ENCODE measurements at places on chromosomes 6 and 20. TPM values are rescaled to one million over a fixed set of nuclear protein-coding genes. Genes with fewer than 3 reads are reported as not detected.
A peak's percentile ranks its signal among the peaks of the same experiment; 100 is the strongest.

DNA sequence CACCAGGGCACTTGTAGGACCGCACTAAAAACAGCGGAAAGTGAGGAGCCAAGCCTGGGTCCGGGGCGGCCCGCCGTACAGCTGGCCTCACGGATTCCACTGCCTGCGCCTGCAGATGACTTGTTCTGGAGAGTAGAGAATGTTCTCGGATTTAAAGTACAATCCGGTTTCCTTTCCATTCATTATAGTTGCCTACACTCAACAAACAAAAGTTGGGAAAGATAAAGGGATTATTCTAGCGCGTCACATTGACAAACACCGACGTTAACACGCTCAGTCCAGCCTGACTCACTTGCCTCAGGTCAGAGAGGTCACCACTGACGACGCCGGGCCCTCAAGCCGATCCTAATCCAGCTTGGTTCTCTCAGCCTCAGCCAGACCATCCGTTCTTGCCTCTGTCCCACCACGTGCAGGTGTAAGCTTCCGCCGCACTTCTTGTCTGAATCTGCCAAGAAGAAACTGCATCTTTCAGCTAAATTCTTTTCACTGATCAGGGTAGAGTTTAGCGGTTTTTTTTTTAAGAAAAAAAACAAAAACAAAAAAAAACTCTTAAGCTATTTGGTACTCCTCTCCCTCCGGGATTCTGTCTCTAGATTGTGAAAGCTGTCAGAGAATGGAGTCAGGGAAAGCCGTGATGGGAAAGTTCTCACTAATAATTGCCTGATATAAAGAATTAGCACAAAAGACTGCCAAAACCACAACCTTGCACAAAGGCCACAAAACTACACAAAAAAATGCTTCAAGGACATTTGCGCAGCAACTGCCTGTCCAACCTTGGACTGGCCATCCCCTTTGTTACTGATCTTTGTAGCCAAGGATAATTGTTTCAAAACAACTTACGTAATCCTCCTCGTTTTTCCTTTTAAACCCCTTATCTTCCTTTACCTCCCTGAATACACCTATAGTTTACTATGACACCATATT is 1.1 kb upstream of the PHF10 start:
- no peaks in the 10 kb centered on the region for H3K27me3 ChIP-seq
- H3K4me1 ChIP-seq: peaks cover 2% of the 10 kb centered on the region
- peak overlapping the region; percentile 87 for H3K27ac ChIP-seq
- H3K4me3 ChIP-seq: peak overlapping the region; percentile 58

DNA sequence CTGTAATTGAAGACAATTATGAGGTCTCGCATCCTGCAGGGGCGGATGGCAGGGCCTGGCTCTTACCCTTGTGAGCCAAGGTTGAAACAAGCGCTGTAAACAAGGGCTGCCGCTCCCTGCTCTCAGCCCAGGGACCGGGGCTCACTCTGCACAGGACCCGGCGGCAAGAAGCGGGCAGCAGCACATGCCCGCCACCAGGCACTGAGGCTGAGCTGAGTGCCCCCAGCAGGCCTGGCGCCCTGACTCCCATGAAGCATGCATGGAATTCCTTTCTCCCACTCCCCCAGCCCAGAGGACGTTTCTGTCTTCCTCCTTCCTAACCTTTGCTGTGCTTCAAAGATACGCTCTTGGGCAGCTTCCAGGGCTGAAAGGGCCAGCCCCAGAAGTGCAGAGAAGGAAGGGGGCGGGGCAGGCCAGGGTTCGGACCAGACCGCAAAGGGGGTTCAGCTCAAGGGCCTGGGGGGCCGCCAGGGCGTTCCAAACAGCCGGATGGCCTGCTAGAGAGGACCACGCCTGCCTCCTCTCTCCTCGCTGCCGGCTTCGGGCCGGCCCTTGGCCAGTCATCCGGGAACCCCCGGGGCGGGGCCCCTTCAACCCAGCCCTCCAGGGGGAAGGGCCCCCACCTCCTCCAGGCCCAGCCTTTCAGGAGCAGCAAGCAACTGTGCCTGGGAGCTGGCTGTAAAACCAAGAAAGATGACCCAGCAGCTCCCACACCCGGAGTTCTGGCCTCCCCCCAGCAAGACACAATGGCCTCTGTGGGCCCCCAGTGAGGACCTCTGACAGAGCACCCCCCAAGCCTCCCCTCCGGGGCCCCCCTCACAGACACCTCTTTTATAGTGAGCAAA is 109.9 kb downstream of the NOL4L start:
- peak; percentile 97 for DNase-seq
- H3K4me1 ChIP-seq: peaks cover 24% of the 10 kb centered on the region
- peaks cover 2% of the 10 kb centered on the region for H3K36me3 ChIP-seq
- peak overlapping the region; percentile 62 for H3K4me3 ChIP-seq
- peak overlapping the region; percentile 68 for H3K27ac ChIP-seq
- H3K27me3 ChIP-seq: no peaks in the 10 kb centered on the region

GRCh38 chr20:50347284-50348063 is 156.8 kb downstream of the CEBPB start:
- no peak for DNase-seq
- H3K4me3 ChIP-seq: no peak overlapping the region
- H3K4me1 ChIP-seq: peaks cover 14% of the 10 kb centered on the region
- no peaks in the 10 kb centered on the region for H3K27me3 ChIP-seq
- H3K36me3 ChIP-seq: no peaks in the 10 kb centered on the region

GRCh38 chr6:110486756-110487155 is 10.3 kb upstream of the SLC22A16 start:
- no peaks in the 10 kb centered on the region for H3K4me1 ChIP-seq
- H3K27me3 ChIP-seq: no peaks in the 10 kb centered on the region
- DNase-seq: no peak
- H3K4me3 ChIP-seq: no peak overlapping the region
- no peaks in the 10 kb centered on the region for H3K36me3 ChIP-seq

DNA sequence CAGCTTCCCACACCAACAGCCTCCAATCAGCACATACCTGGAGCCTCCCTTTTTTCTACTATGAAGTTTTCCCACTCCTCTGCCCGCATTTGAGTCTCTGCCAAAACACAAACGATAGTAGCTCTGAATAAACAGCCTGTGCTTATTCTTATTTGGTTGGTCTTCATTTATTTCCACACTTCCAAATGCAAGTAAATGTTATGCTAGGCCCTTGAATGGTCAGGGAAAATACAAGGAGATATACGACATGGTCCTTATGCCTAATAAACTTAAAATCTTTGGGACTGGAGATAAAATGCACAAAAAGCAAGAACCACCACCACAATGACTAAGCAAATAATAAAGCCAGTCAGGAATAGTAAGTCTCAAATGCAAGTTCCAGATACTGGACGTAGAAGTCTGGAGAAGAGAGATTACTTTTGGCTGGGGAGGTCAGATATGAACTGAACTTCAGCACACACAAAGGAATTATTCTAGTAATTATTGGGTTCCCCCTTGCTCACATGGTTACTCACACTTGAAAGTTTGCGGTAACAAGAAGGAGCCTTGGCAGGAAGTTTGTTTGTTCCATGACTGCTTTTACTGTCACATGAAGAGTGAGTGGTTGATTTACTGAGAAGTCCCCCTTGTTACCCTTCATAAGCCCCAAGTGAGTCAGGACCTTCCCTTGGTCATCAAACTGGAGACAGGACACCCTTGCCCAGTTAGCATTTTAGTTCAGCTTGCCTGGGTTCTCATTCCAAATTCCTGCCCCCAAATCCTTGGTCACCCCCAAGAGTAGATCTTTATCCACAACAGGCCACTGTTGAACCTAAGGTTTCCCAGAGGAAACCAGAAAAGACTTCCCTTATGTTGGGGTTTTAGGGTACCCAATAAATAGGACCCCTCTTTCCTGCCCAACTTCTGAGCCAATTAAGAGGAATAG is 511.2 kb upstream of the JARID2 start:
- H3K36me3 ChIP-seq: no peaks in the 10 kb centered on the region
- peaks cover 12% of the 10 kb centered on the region for H3K4me1 ChIP-seq
- no peak overlapping the region for H3K4me3 ChIP-seq
- no peaks in the 10 kb centered on the region for H3K27me3 ChIP-seq

DNA sequence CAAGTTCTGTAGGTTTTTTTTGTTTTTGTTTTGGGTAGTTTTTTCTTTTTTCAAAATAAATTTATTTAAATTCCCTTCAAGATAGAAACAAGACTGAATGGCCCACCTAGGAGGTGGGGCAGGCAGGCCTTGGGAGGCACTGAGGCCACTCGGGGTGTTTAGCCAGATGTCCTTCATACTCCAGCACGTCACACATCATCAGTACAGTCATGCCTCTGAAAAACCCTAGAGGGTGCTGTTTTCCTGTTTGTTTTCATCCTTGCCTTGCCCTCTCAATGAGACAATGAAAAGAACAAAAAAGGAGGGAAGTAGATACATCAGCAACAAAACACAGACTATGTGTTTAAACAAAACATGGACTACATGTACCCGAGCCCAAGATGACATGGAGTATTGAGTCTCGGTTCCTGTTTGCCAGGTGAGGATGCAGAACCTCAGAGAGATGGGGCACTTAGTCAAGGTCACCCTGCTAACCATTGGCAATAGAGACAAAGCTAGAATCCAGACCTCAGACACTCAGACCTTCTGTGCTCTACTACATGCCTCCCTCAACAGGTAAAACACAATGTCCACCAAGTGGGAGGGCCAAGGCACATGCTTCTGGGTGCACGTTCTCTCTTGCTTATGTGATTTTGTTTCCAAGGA is 26.8 kb upstream of the CLIC5 start:
- DNase-seq: peak; percentile 54
- peaks cover 4% of the 10 kb centered on the region for H3K4me1 ChIP-seq
- no peaks in the 10 kb centered on the region for H3K27me3 ChIP-seq
- no peaks in the 10 kb centered on the region for H3K36me3 ChIP-seq
- no peak overlapping the region for H3K4me3 ChIP-seq

DNA sequence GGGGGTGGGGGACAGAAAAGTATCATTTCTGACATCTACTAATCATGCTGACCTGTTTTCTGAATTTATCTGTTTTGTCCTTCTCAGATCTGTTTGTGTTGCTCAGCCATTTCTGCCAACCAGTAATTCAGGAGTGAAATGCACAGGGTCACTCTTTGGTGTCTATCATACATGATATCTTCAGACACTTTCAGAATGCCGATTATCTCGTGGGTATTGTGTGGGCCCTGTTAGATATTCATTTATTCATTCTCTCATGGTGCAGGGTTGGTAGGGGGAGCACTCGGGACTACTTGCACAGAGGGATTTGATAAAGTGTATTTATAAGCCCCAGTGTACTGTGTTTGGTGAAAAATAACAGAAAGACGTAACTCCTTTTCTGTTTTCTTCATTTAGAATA is 101.2 kb upstream of the CITED2 start:
- H3K4me3 ChIP-seq: no peak overlapping the region
- DNase-seq: no peak
- no peak overlapping the region for H3K27ac ChIP-seq
- H3K36me3 ChIP-seq: no peaks in the 10 kb centered on the region

- no peak overlapping the region for H3K27ac ChIP-seq
Measured at GRCh38 chr6:167058261-167058660, 59.1 kb downstream of the CEP43 start.

DNA sequence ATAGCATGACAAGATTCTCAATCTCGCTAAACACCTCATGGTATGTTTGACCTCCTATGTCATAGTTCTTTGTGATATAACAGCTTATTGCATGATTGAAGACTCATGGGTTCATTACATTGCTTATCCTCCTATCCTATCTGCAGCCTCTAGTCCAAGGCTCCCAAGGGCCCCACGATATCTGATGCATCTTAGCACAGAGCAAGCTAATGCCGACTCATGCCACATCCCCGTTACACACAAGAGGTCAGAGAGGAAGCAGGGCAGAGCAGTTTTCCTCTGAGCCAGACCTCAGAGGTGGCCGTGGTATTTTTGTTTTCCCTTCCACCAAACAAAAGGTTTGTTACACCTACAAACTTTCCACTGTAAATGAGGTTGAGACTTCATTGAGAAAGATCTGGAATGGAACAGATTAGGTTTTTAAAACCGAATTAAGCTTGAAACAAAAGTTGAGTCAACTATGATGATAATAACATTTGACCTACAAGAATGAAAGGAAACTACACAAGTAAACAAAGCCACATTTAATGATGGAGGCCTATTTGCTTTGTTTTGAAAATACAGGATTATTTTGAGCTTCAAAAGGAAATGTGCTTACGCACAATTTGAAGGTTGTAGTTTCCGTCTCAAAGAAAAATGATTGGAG is 133.9 kb upstream of the MYLIP start:
- no peaks in the 10 kb centered on the region for H3K4me1 ChIP-seq
- no peak for DNase-seq
- no peak overlapping the region for H3K27ac ChIP-seq

GRCh38 chr6:7541175-7542064 is at the start of gene DSP:
Gene DSP, plus strand, starts transcription at chr6:7541671. Its CDS starts 245 bp downstream, at chr6:7541916.
- peaks cover 20% of the 10 kb centered on the region for H3K27me3 ChIP-seq
- H3K27ac ChIP-seq: no peak within 1 kb of the TSS

- H3K4me3 ChIP-seq: no peak overlapping the region
Measured at GRCh38 chr20:31580706-31581105, 24.4 kb upstream of the ID1 start.

Gene SCRT2
- total RNA-seq: not detected

Gene OOEP
- total RNA-seq: not detected

Gene LPA
- total RNA-seq: not detected

Gene DEFB132
- not detected for total RNA-seq

Gene PPIL6
- 8.5 TPM for total RNA-seq

Data from fibroblast of lung (primary cell).